ENCODE measurements at places on chromosomes 7 and 10. TPM values are rescaled to one million over a fixed set of nuclear protein-coding genes. Genes with fewer than 3 reads are reported as not detected.
A peak's percentile ranks its signal among the peaks of the same experiment; 100 is the strongest.

TBX20 gene
- not detected for total RNA-seq

DNA sequence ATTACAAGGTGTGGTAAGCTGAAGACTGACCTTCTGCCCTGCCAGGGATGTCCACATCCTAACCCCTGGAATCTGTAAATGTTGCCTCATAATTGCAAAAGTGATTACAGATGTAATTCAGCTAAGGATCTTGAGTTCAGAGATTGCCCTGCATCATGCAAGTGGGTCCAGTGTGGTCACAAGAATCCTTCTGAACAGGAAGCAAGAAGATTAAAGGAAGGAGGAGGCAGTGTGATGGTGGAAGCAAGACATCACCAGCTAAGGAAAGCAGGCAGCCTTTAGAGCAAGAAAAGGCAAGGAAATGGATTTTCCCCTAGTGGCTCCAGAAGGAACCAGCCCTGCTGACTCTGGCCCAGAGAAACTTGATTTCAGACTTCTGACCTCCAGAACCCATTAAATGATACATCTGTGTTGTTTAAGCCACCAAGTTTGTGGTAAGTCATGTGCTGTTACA, 78.1 kb downstream of the USP6NL start:
- no peaks in the 10 kb centered on the region for H3K36me3 ChIP-seq
- no peak for DNase-seq
- no peak overlapping the region for H3K27ac ChIP-seq
- peaks cover 3% of the 10 kb centered on the region for H3K4me1 ChIP-seq

GRCh38 chr7:333393-333764, 43.4 kb downstream of the FOXL3 start:
- H3K27me3 ChIP-seq, result no peaks in the 10 kb centered on the region
- no peak overlapping the region for H3K4me3 ChIP-seq
- H3K27ac ChIP-seq, result no peak overlapping the region
- H3K4me1 ChIP-seq, result peaks cover 23% of the 10 kb centered on the region
- H3K36me3 ChIP-seq, result no peaks in the 10 kb centered on the region

GRCh38 chr10:10138685-10139084, 879.0 kb upstream of the CELF2 start:
- no peak for DNase-seq
- no peak overlapping the region for H3K27ac ChIP-seq
- no peaks in the 10 kb centered on the region for H3K4me1 ChIP-seq
- H3K27me3 ChIP-seq, result no peaks in the 10 kb centered on the region
- H3K4me3 ChIP-seq, result peak overlapping the region; percentile 45

DNA sequence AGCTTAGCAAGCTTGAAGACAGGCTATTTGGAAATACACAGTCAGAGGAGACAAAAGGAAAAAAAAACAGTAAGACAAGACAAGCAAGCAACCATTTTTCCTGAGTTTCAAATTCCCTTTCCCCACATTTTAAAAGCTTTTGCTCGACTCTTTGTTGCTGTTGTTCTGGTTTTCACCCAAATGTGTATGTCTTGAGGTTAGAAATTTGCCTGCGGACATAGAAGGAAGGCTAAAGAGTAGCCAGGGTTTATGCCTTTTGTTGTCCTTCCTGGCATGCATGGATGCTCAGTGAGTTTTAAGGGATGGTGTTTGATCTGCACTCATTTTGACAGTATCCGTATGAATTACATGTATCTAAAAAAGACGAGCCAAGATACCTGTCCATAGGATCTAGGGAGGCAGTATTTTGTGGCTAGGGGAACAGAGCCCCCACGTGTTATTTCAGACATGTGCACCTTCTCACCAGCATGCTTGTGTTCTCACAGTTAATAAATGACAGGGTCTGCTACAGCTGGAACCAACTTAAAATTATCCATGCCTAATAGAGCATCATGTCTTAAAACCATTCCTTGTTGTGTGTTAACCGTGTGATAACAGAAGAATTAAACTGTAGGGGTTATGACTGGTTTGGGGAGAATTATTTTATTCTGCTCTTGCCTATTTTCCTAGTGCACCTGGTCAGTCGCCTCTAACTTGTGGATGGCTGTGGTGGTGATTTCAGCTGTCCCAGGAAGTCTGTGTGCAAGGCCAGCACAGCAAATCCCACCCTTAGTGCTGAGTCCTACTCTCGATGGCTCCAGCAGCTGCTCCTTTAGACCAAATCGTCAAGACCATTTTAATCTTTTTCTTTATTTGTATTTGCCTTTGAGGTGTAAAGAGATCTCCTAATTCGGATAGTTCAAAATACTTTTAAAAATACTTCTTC, 9.1 kb downstream of the WIPF3 start:
- H3K36me3 ChIP-seq, result no peaks in the 10 kb centered on the region
- no peak for DNase-seq
- peaks cover 7% of the 10 kb centered on the region for H3K27me3 ChIP-seq

GRCh38 chr7:94655126-94655847, 646 bp downstream of the SGCE start:
- no peak for DNase-seq
- peak overlapping the region; percentile 28 for H3K4me3 ChIP-seq
- H3K27ac ChIP-seq, result no peak overlapping the region
- H3K27me3 ChIP-seq, result peaks cover 50% of the 10 kb centered on the region
- no peaks in the 10 kb centered on the region for H3K36me3 ChIP-seq
- peaks cover 29% of the 10 kb centered on the region for H3K4me1 ChIP-seq

GRCh38 chr7:33400214-33400538, 270.8 kb downstream of the BBS9 start:
- no peak overlapping the region for H3K27ac ChIP-seq
- no peaks in the 10 kb centered on the region for H3K4me1 ChIP-seq
- H3K4me3 ChIP-seq, result no peak overlapping the region
- H3K36me3 ChIP-seq, result no peaks in the 10 kb centered on the region

DNA sequence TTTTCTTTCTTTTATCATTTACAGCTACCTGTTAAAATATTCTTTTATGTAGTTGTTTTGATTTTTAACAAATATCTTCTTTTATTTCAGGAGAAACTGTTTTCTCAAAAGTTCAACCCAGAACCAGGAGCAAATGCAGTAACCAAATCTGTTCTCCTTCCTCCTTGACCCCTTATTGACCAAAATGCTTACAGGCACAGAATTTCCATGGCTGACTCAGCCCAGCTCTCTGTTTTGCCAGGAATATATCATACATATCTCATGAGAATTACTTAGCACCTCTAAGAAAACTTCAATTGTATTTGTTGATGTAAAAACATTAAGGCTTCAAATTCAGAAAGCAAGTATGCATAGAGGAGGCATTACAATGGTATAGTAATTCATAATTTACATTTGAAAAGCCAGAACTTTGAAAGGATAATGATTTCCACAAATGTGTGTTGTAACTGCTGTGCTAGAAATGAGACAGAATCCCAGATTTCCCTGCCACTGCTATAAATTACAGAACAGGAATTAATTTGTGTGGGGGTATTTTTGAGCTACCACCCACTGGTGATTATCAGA, 2.2 kb downstream of the GSAP start:
- no peak overlapping the region for H3K27ac ChIP-seq
- DNase-seq, result no peak
- no peak overlapping the region for H3K4me3 ChIP-seq
- peaks cover 15% of the 10 kb centered on the region for H3K4me1 ChIP-seq

GRCh38 chr10:86523348-86523747, 1.8 kb upstream of the WAPL start:
- DNase-seq, result no peak
- H3K4me1 ChIP-seq, result peaks cover 29% of the 10 kb centered on the region
- no peaks in the 10 kb centered on the region for H3K36me3 ChIP-seq
- H3K27ac ChIP-seq, result no peak overlapping the region

SYNPO2L gene
- not detected for total RNA-seq

Measured in CD4-positive, alpha-beta T cell (primary cell).